ENCODE measurements at places on chromosomes 2 and 18.

- DNase-seq, result no peak
Observed at GRCh38 chr2:191245046-191245868, at the start of gene MYO1B. Gene MYO1B (plus strand): TSS chr2:191245404. CDS start chr2:191276896, 31,492 bp downstream.

DNA sequence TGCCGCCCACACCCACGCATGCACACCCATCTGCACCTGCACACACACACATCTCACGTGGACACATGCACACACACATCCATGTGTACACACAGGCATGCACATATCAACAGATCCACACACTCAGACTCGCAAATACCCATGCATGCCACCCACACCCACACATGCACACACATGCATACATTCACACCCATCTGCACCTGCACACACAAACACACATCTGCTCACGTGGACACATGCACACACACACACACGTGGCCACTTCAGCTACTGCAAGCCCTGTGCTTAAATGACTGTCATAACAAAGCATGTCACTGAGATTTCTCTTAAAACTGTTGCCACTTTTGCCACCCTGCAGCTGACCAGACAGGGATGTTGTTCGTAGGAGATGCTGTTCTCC lies 186.6 kb downstream of the SNTG2 start:
- no peak for DNase-seq

GRCh38 chr18:49863769-49864621 lies 50.7 kb upstream of the ACAA2 start:
- DNase-seq, result no peak

- peak; percentile 90 for DNase-seq
Observed at GRCh38 chr18:76363436-76364120, 131.5 kb downstream of the ZNF516 start.

- DNase-seq, result no peak
Observed at GRCh38 chr18:37253394-37254235, 312.0 kb downstream of the CELF4 start.

GRCh38 chr2:241011751-241012510 lies 13.5 kb downstream of the SNED1 start:
- no peak for DNase-seq

DNA sequence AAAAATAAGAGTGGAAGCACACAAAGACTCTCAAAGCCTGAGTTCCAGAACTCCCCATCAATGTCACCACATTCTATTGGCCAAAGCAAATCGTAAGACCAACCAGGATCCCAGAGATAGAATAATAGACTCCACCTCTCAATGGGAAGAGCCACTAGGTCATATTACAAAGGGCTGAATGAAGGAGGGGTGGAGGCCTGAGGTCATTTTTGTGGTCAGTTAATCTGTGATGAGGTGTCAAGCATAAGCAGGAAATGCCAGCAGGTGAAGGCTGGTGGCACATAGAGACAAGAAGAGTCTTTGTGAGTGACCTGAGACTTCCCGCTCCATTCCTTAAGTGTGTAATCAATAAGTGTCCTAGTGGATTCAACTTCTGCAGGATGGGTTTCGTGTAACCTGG lies 144.3 kb downstream of the TFCP2L1 start:
- DNase-seq, result no peak

DNA sequence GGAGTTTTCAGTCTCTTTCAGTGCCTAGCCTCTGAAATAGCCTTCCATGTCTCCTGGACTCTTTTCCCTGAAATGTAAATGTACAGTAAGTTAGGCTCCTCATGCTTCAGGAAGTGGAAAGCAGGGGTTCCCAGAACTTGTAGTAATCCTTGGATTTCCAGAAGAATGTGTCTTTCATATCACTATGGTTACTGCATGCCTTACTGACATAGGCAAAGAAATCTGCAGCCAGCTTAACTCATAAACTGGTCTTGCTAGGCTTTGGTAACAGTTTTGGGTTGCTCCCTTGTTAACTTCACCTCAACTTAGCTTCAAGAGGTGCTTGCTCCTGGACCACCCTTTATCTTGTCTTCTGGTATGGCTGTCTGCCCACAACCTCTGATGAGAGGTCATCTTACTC lies 686.8 kb upstream of the DDX18 start:
- no peak for DNase-seq

DNA sequence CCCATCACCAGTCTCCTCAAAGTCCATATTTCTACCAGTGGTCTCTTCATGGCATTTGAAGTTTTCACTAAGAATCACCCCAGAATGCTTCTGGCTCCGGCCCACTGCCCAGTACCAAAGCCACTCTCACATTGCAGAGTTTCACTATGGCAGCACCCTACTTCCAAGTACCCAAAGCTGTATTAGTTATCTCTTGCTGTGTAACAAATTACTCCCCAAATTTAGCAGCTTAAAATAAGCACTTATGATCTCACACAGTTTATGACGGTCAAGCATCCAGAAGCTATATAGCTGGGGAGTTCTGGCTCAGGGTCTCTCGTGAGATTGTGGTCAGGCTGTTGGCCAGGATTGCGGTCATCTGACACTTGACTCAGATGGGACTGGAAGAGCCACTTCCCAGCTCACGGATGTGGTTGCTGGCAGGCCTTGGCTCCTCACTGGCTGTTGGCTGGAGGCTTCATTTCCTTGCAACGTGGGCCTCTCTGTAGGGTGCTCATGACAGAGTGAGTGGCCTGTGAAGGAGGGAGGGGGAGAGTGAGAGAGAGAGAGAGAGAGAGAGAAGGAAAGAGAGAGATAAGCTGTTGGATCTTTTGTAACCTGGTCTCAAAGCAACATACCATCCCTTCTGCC lies 189.5 kb downstream of the CTIF start:
- peak; percentile 98 for DNase-seq

GRCh38 chr2:1017827-1018226 lies 67.2 kb downstream of the SNTG2 start:
- no peak for DNase-seq

GRCh38 chr2:192197357-192197756 lies 2.6 kb upstream of the TMEFF2 start:
- no peak for DNase-seq

- no peak for DNase-seq
Observed at GRCh38 chr2:140177086-140177485, 1396.9 kb upstream of the NXPH2 start.

- no peak for DNase-seq
Observed at GRCh38 chr2:156332284-156332533, 312 bp downstream of the NR4A2 start.

DNA sequence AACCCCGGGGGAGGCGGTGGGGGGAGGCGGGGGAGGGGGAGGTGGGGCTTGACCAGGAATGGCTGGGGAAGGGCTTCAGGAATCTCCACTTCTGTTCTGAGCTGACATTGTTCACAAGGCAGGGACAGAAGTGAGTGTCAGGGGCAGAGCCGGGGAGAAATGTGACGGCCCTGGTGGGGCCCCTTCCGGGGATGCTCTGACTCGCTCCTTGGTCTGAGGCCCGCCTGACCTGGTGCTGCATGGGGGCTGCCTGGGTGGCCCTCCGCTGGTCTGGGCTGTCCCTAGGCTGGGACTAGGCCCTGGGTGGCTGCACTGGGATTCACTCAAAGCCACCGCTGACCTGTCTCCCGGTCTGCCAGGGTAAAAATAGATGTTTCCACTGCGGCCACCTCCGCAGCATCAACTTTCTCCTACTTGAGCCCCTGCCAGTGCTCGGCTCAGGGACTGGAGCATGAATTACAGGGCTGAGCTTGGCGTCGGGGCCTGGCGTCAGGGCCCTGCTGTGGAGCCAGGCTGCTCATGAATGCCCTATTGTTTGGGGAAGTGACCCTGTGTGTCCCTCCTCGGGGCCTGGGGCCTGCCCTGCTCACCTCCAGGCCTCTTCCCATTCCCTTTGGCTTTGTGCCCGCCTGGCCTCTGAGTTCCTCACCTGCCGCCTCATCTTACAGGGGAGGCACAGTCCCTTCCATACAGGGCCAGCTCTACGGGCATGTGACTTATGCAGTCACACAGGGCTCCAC lies 247.5 kb downstream of the DYSF start:
- DNase-seq, result no peak

DNA sequence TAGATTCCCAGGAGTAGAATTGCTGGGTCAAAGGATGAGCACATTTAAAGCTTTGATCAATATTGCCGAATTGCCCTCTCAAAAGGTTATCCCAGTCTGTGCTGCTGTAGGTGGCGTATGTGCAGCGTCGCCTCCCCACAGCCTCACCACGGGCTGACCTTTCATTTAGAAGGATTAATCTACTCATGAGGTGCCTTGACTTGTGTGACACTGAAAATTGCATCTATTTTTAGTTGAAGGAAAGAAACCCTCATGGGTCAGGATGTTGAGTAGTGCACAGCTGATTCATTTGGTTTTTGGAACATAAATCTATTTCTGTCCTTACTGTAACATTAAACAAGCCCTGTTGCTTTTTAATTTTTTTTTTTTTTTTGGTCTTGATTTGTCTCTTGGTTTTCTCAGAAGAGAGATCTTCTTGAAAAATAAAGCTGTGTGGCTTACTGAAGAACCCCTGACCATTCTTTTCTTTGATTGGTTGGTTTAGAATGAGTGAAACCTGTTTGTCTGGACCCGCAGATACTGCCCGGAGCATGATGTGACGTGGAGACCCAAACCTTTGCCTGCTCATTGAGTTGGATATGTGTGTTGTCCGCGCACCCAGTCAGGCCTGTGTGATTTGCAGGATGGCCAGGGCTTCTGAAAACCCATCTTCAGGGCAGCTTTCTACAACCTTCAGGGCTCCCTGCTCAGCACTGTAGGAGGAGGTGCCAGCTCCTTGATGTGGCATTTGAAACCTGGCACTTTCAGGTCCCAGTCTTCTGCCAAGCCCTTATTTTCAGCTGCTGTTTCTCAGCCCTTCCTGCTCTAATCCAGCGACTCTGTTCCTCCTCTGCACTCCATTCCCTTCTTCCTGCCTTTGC lies 61.0 kb downstream of the LPIN1 start:
- no peak for DNase-seq

DNA sequence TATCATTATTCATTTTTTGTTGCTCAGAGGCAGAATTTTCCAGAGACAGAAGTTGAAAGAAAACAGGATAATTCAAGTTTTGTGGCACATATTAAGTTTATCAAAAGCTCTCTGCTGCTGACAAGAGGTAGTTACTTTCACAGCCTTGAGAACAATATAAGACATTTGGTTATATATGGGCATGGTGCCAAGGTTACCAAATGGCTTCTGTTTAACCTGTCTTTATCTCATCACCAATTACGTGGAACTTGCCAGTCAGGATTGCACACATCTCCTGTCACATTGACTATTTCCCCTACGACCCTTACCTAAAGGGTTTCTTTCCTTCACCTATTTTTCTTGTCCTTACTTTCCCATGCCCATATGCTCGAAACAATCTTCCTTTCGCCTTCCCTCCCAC lies 35.9 kb downstream of the KLF7 start:
- DNase-seq, result no peak

DNA sequence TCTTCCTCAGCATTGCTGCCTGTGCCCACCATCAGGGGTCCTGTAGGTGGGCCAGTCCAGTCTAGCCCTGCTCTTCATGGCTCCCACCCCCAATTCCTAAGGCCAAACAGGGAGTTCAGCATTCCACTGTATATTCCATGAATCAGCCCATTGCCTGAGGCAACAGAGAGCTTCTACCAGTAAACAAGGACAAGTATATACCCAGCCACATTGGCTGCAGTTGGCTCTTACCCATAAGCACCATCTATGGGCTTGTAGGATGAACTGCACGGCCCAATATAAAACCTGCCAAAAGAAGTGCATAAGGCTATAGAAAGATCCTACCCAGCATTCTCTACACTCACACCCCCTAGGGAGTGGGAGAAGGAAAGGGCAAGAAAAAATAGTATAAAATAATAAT lies 95.1 kb upstream of the SALL3 start:
- DNase-seq, result no peak

GRCh38 chr2:173922760-173923159 lies 42.4 kb downstream of the SP3 start:
- no peak for DNase-seq

DNA sequence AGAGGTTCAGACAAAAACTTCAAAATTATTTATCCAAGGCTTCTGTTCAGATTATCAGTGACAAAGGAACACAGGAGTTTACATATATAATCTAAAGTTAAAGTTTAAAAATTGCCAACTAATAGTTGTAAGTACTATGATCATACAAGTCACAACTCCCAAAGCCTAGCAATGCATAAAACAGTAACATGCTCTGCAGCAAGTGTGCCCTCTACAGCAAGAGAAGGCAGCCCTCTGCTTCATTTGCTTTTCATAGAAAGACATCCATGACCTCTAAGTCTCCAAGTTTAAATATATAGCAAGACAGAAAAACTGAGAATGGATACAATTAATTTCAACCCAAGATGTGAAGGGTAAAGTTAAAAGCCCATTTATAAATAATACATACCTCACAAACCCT lies 13.3 kb downstream of the RAB1A start:
- DNase-seq, result no peak

GRCh38 chr2:30149513-30149912 lies 2.7 kb downstream of the YPEL5 start:
- no peak for DNase-seq

- DNase-seq, result no peak
Observed at GRCh38 chr2:221527776-221528309, 44.3 kb downstream of the EPHA4 start.

GRCh38 chr2:230877759-230878598 lies 13.2 kb downstream of the ITM2C start:
- DNase-seq, result no peak

- DNase-seq, result no peak
Observed at GRCh38 chr2:152409386-152410164, 74.6 kb downstream of the FMNL2 start.

GRCh38 chr2:222561817-222562645 lies 93.9 kb downstream of the FARSB start:
- DNase-seq, result no peak

- no peak for DNase-seq
Observed at GRCh38 chr2:160917850-160918249, 242.4 kb upstream of the TANK start.

DNA sequence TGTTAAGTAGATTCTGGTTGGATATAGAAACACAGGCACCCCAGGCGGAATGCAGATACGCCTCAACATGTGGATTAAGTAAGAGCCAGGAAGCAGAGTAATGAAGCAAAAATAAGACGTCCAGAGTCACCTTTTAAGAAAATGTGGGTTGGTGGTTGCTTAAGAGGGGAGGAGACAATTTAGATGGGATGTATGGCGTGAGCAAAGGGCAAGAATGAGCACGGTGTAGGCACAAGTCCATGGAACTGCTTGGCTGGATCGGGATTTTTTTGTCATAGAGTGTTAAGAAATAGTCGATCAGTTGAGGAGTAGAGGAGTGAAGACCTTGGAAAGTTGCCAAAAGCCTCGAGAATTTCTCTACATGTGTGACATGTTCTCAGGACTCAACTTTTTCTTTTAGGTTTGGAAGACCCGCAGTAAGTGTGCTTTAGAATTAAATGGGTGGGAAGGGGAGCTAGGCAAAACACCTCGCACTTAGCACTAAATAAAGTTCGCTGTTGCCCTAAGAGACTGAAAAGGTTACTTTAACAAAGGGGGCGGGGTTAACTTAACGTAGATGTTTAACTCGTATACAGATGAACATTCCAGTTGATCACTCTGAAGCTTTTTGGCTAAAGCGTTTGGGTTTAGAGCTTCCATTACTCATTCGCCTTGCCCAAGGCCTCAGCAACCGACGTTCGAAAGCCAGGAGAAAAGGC lies 716 bp upstream of the SLC39A10 start:
- no peak for DNase-seq

DNA sequence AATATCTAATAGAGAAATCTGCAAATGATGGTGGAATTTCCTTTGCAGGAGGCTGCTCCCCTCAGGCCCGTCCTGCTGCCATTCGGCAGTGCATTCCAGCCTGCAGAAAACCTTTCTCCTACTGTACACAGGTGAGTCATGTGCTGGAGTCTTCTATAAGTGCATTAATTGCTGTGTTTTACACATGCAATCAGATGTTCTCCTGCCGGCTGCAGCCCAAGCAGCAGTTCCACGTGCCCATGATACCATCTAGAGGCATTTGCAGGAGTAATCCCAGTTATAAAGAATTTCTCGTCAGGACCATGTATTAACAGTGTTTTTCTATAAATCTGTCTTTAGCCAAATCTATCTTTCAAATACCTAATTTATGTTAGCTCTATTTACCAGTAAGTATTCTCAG lies 304.7 kb upstream of the HNMT start:
- no peak for DNase-seq
